ENCODE measurements at places on chromosomes 4 and X.

- DNase-seq: no peak
These were observed 8.4 kb downstream of the APOOL start for GRCh38 chrX:85012098-85012497.

DNA sequence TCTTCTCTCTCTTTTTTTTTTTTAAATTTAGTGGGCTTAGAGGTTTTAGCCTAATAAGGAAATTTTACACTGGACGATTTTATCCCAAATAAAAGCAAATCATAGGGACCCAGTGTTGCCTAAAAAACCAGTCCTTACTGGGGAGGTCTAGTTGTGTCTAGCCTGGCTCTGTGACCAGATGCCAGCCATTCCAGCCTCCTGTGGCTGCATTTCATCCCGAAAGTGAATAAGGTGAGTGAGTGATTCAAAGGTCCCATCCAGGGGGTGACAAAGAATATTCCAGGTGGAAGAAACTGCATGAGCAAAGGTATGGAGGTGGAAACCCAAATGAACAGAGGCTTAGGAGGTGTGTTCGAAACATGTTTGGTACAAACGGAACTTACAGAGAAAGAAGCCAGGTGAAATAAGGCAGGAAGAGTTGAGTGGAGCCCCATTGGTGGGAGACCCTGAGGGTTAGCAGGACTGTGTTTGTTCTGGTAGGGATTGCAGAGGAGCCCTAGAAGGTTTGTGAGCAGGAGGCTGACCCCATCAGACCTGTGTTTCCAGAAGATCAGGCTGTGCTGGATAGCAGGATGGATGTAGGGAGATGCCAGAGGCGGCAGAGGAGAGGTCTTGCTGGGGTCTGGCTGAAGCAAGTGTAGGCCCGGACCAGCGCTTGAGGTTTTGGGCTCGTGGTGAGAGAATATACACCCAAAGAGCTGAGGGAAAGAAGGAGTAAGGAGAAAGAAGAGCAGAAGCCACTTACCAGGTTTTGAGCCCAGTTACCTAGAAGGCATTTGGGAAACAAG lies 31.6 kb downstream of the PTTG2 start:
- DNase-seq: no peak

- no peak for DNase-seq
These were observed 477.8 kb downstream of the ANKRD50 start for GRCh38 chr4:124234771-124235170.

- DNase-seq: no peak
These were observed 42.7 kb downstream of the LHFPL1 start for GRCh38 chrX:112636951-112637581.

GRCh38 chr4:177092807-177093206 lies 216.9 kb upstream of the NEIL3 start:
- DNase-seq: no peak

GRCh38 chr4:81883004-81883403 lies 411.3 kb upstream of the RASGEF1B start:
- no peak for DNase-seq

- DNase-seq: no peak
These were observed 98.3 kb downstream of the FAM47B start for GRCh38 chrX:35040871-35041270.

DNA sequence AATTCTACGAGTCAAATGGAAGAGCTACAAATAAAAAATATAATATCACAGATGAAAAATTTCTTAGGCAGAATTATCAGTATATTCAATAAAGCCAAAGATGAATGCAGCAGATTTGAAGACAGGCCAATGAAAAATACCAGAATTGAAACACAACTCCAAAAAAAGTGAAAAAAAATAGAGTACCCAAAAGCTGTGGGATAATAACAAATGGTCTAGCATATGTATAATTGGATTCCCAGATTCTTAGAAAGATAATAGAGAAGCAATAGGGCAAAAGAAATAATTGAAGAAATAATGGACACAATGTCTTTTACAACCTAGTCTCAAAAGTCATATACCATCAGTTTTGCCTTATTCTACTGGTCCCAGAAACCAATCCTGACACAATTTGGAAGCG lies 4.4 kb downstream of the ANAPC10 start:
- DNase-seq: no peak

DNA sequence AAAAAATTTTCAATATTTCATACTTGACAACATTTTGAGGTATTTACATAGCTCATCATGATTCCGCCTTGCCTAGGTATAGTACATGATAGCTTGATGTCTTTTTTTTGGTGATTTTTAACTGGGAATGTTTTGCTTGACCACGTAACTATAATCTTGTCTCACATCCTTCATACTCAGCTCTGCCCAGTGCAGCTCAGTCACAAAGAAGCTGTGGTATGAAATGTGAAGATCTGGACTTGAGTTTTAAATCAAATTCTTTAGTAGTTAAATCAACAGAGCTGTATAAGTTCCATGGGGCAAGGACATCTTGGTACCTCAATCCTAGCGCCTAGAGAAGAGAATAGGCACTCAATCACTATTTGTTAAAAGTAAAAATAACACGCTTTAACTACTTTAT lies 276.3 kb upstream of the DKK2 start:
- DNase-seq: no peak

GRCh38 chr4:83231620-83232076 lies 53.0 kb downstream of the COQ2 start:
- DNase-seq: no peak

GRCh38 chr4:106583567-106583966 lies 215.0 kb upstream of the GIMD1 start:
- no peak for DNase-seq

GRCh38 chrX:136146614-136147314 lies 569 bp upstream of the FHL1 start:
- no peak for DNase-seq

DNA sequence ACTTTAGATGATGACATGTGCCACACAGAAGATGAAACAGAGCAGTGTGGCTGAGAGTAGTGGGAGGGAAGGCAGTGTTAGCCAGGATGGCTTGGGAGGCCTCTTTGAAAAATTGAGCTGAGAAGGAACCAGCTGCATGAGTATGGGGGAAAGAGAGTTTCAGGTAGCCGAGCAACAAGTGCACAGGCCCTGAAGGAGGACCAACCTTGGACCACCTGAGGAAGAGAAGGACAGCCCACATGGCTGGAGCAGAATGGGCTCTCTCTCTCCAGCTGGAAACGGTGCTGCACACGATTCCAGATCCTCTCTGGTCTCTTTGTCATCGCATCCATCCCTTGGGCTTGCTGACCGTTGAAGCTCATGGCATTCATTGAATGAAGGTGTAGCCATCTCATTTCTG lies 23.9 kb upstream of the BCOR start:
- no peak for DNase-seq

- DNase-seq: no peak
These were observed 4.2 kb downstream of the BCOR start for GRCh38 chrX:40093586-40093985.

DNA sequence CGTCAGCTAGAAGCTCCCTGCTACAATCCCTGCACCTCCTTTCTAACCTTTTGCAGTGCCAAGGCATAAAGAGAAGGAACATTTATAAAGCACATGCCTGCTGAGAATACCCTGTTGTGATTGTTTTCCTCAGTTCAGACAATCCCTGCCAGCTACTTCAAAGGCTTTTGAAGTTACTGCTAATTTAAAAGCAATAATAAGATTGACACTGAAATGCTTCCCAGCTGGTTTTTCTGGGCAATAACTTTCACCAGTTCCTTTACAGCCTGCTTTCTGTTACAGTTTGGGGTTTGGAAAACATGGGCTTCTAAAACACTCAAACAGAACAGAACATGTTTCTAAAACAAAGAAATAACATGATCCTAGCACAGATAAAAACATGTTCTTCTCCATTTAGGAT lies 232.3 kb upstream of the CPEB2 start:
- DNase-seq: no peak

DNA sequence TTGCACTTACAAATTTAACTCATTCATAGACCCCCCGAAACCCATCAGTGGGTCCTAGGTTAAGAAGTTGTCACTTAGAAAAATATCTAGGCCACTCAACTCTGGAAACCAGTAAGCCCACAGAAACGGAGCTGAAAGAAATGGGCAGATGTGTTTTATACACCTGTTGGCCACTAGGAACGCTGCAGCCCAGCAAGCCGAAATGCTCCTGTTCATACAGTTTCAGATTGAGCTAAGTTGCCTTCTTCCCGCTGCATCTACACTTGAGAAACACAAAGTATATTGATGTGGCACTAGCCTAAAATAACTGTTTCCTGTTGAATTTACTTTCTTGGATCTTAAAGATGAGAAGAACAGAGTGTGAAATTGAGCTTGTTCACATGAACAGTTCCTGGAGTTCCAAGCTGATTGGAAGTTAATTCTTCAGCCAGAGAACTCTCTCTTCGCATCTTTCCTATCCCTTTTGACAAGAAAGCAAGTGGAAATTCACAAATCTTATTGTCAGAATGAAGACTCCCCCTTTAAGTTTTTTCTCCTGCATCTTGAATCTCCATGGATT lies 174.1 kb downstream of the RBMX2 start:
- DNase-seq: no peak

DNA sequence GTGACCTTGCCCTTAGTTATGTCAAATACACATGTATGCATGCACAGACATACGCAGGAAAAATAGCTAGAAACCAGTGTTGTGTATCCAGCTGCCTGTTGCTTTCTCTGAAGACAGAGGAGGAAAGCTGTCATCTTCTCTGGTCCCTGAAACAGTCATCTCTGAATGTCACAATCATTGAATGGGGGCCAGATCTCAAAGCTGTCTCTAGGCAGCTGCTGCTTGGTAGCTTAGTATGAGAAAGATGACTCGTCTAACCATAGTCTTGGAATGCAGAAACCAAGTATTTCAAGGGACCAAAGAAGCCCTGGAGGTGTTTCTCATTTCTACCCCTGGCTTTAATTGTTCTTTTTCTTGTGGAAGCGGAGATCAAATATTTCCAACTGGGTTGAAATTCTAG lies 4.0 kb downstream of the GRIA3 start:
- no peak for DNase-seq

DNA sequence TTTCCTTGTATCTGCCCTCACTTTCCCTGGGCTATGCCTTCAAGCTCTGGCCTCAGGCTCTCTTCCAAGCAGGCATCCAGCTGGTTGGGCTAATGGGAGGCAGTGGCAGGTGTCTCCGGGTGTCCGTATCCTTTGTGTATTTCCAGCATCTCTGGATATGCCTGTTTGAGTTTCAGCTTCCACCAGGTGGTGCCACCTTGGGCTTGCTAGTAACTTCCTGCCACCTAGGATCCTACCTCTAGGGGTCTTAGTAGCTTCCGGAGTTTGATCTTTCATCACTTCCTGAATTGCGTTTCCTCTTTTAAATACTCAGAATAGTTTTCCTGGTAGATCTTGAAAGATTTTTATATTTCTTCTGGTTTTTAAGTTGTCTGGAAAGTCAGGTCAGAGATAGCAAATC lies 23.2 kb upstream of the ANOS1 start:
- DNase-seq: no peak

DNA sequence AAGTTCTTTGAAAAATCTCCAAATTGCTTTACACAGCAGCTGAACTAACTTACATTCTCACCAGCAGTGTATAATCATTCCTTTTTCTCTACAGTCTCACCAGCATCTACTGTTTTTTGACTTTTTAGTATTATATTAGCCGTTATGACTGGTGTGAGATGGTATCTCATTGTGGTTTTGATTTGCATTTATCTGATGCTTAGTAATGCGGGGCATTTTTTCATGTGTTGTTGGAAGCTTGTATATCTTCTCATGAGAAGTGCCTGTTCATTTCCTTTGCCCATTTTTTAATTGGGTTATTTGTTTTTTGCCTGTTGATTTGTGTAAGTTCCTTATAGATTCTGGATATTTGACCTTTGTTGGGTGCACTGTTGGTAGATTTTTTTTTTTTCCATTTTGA lies 931.7 kb downstream of the CENPC start:
- DNase-seq: no peak

DNA sequence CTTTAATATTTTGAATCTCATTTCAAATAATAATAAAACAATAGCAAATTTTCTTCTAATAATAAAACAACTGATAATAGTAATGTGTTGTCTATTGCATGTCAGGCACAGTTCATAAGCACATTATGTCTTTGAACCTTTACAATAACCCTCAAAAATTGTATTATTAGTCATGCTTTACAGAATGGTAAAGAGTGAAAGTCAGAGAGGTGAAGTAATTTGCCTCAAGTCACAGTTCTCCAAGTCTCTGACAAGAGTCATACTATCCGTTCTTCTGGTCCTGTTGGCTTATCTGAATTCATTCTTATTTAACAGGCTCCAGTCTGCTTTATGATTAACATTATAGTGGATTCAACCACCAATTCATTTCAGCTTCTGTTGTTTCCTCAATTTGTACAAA lies 313.0 kb downstream of the AFF2 start:
- DNase-seq: no peak

- DNase-seq: no peak
These were observed 11.6 kb downstream of the SLC25A5 start for GRCh38 chrX:119479845-119480244.

DNA sequence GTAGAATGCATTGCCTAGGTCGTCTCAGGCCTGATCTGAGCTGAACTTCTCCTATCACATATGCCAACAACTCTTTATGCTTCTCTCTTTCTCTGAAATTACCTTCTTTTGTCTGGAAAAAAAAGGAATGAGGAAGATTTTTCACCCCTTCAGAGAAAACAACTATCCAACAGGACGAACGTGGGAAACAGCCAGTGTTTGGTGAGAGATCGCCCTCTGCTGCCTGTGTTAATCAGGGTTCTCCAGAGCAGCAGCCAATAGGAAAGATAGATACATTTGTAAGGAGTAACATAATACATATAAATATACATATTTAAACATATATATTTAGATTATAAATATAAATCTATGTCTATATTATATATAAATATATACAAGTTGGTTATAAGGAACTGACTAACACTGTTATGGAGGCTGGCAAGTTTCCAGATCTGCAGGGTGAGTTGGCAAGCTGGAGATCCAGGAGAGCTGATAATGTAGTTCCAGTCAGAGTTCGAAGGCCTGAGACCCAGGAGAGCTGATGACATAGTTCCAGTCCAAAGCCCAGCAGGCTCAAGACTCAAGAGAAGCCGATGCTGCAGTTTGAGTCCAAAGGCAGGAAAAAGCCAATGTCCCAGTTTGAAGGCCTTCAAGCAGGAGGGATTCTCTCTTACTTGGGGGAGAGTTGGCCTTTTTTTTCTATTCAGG lies 13.3 kb downstream of the CETN2 start:
- no peak for DNase-seq

Data from effector memory CD4-positive, alpha-beta T cell (primary cell).